ENCODE measurements at places on chromosomes 4 and X.

DNA sequence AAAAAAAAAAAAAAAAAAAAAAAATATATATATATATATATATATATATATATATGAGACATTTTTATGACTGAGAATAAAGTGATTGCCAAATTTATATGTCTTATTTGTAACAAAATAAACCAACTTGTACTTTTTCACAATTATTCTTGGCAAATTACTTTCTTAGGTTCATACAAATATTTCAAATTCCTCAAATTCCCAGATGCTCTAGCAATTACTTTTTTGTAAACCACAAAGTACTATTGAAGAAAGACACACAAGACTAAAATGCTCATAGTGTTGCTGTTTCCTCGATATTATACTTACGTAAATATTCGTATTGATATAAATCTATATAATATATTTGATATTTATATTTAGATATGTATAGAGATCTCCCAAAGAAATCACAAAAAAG, 390.0 kb downstream of the FAT4 start:
- no peaks in the 10 kb centered on the region for H3K4me1 ChIP-seq
- DNase-seq, result no peak
- no peaks in the 10 kb centered on the region for H3K27me3 ChIP-seq

DNA sequence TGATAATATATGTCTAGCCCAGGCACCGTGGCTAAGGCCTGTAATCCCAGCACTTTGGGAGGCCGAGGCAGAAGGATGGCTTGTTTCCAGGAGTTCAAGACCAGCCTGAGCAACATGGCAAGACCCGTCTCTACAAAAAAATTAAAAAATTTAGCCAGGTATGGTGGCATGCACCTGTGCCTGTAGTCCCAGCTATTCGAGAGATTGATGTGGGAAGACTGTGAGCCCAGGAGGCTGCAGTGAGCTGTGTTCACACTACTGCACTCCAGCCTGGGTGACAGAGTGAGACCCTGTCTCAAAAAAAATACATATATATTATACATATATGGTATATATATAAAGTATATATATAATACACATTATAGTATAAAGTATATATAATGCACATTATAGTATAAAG, 162.0 kb upstream of the MAB21L2 start:
- H3K4me1 ChIP-seq, result no peaks in the 10 kb centered on the region
- no peak for DNase-seq
- no peak overlapping the region for H3K27ac ChIP-seq
- H3K27me3 ChIP-seq, result no peaks in the 10 kb centered on the region
- no peak overlapping the region for H3K4me3 ChIP-seq
- no peaks in the 10 kb centered on the region for H3K36me3 ChIP-seq

- no peaks in the 10 kb centered on the region for H3K4me1 ChIP-seq
- no peak overlapping the region for H3K4me3 ChIP-seq
- no peaks in the 10 kb centered on the region for H3K36me3 ChIP-seq
- no peak for DNase-seq
- H3K27ac ChIP-seq, result no peak overlapping the region
Observed at GRCh38 chrX:39726771-39727170, 371.0 kb downstream of the BCOR start.

DNA sequence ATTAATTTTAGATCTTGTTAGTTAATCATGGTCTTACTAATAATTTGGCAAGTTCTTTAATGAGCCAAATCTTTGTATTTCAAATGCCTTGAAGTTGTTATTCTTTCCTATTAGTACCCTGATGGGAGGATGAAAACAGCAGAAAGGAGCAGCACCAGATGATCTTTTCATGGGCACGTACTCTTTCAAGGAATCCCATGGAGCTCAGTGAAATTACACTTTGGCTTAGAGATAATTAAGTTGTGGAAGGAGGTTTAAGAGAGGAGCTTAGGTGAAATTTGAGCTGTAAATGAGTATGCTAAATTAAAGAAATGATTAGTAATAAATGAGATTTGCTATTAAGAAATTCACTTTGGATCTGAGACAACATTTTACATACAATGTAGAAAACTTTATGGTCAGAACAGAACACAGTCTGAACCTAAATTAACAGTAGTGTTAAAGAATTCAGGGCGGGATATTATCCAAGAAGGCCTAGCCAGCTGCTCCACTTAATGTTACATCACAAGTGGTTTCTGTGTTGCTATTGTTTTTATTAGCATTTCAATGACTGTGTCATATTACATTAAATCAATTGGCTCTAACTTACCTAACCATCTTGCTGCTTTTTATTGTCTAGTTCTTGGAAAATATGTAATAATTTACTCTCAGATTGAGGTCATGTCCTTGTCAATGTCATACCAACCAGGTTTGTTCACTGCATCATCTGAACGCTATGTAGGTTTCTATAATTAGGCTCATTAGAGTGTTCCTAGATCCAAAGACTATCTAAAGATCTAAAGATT, 3.9 kb downstream of the MTHFD2L start:
- DNase-seq, result no peak
- peaks cover 14% of the 10 kb centered on the region for H3K36me3 ChIP-seq
- no peak overlapping the region for H3K27ac ChIP-seq
- no peaks in the 10 kb centered on the region for H3K27me3 ChIP-seq
- peaks cover 8% of the 10 kb centered on the region for H3K4me1 ChIP-seq

DNA sequence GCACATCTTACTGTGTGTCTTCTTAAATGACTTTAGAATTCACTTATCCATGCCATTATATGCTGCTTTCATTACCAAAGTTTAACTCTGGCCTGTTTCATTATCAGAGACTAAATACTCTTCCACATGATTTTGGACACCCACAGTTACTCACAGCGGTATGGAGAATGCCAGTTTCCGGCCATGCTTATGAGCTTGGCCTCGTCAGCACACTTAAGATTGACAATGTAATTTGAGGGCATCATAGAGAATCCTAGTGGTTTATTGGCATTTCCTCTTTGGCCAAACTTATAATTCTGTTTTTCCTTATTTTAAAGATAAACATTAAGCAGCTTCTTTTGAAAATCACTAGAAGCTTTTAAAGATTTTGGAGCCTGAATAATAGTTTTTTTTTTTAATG, 104.5 kb downstream of the IRF2 start:
- peak; percentile 80 for DNase-seq
- H3K27me3 ChIP-seq, result no peaks in the 10 kb centered on the region
- peaks cover 54% of the 10 kb centered on the region for H3K4me1 ChIP-seq
- H3K27ac ChIP-seq, result peak overlapping the region; percentile 74

- H3K27me3 ChIP-seq, result no peaks in the 10 kb centered on the region
- peaks cover 80% of the 10 kb centered on the region for H3K4me1 ChIP-seq
- H3K4me3 ChIP-seq, result peak overlapping the region; percentile 32
- H3K36me3 ChIP-seq, result no peaks in the 10 kb centered on the region
- H3K27ac ChIP-seq, result peak overlapping the region; percentile 99
Observed at GRCh38 chr4:75101906-75102786, 169.2 kb downstream of the PARM1 start.

GRCh38 chrX:130915302-130915701, 12.3 kb upstream of the ENOX2 start:
- no peaks in the 10 kb centered on the region for H3K27me3 ChIP-seq
- no peak for DNase-seq
- H3K4me3 ChIP-seq, result no peak overlapping the region
- H3K36me3 ChIP-seq, result no peaks in the 10 kb centered on the region

- peaks cover 9% of the 10 kb centered on the region for H3K4me1 ChIP-seq
- no peak overlapping the region for H3K4me3 ChIP-seq
- H3K27ac ChIP-seq, result no peak overlapping the region
- H3K36me3 ChIP-seq, result no peaks in the 10 kb centered on the region
- no peaks in the 10 kb centered on the region for H3K27me3 ChIP-seq
Observed at GRCh38 chrX:45716750-45717149, 516.1 kb upstream of the DIPK2B start.

DNA sequence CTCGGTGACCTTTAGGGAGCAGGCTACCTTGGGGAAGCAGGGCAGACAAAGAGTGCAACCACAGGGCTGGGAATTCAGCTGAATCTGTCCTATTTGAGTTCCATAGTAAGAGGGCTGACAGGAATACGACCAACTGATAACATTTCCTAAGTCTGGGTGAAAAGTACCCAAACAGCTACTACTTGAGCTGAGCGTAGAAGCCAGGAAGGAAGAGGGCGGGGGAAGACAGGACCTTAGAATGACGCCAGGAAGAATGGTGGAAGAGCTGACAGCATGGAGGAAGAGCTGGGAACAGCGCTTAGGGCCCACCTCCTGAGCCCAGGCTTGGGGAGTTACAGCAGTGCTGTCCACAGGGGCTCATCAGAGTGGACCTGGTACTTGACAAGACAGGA, 14.4 kb downstream of the MECP2 start:
- H3K27me3 ChIP-seq, result no peaks in the 10 kb centered on the region
- H3K4me3 ChIP-seq, result no peak overlapping the region
- no peak overlapping the region for H3K27ac ChIP-seq
- no peaks in the 10 kb centered on the region for H3K4me1 ChIP-seq

DNA sequence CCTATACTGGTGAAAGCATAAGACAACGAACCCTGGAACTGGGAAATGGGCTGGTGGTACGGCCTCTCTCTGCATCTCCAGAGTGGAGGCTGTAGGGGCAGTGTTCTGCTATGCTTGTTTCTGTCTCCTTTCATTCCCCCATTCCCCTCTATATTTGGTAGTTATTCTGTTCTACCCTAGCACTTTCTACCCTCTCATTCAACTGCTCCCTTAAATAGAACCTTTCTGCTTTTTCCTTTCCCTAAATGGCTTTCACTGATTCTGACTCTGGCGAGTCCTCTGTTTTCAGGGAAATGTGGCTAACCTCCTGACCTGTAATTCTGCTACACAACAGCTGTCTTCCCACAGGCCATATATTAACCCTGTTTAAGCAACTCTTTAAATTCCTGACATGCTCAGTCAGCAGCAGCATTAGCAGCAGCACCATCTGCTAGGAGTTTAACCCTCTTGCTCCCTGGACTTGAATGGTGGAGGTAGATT, 94.2 kb downstream of the CXCL13 start:
- no peaks in the 10 kb centered on the region for H3K36me3 ChIP-seq
- no peak for DNase-seq
- H3K4me3 ChIP-seq, result no peak overlapping the region

DNA sequence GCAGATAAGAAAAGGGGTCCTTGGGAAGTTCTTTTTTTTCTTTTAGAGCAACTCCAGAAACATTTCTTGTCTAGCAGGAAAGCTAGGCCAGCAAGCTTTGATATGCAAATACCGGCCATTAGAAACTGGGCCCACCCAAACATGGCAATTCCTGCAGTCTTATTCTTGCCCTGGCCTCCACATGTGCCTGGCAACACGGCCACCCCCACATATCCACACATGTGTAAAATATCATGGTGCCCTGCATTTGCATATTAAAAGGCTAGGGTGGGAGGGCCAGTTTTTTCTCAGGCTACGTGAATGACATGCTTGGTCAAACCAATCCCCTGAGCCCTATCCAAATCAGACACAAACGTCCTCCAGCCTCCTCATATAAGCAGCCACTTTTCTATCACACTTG, 171.7 kb upstream of the ZCCHC13 start:
- no peak overlapping the region for H3K27ac ChIP-seq
- no peaks in the 10 kb centered on the region for H3K36me3 ChIP-seq
- H3K4me3 ChIP-seq, result no peak overlapping the region
- no peak for DNase-seq

GRCh38 chr4:3124070-3124767, 49.7 kb downstream of the HTT start:
- DNase-seq, result no peak
- H3K36me3 ChIP-seq, result peaks cover 3% of the 10 kb centered on the region
- no peaks in the 10 kb centered on the region for H3K4me1 ChIP-seq

DNA sequence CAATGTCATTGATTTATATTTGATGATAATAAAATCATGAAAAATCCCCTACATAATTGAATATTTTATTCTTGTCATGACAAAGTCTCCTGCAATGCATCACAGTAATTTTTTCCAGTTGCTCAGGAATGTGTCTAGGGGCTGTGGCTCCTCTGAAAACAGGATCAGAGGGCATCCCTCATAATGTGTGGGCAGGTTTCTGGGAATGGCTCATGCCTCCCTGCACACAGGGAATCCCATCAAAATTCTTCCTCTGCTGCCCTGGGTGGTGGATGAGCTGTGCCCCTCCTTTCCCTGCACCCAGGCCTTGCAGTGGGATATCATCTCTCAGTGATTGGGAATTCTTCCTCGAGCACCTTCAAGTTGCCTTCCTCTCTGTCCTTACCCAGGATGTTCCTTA, 20.4 kb upstream of the PUDP start:
- H3K27me3 ChIP-seq, result no peaks in the 10 kb centered on the region
- no peak overlapping the region for H3K27ac ChIP-seq
- no peaks in the 10 kb centered on the region for H3K36me3 ChIP-seq
- no peak for DNase-seq

DNA sequence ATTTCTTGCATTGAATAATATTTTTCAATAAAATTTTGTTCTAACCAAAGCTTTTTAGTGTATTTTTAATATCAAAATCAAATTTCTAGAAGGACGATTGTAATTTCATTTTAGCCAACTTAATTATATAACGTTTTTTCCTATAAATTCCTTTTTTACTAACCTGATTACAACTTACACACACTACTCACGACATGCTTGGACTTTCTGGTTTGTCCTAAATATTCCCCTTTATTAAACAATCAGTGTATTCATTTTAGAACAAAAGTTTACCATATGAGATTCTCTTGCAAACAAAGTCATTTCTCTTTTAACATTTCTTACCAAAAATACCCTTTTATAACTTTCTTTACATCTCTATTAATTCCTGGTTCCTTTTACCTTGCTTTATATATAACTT, 173.7 kb downstream of the PWWP3B start:
- no peak overlapping the region for H3K4me3 ChIP-seq
- H3K27ac ChIP-seq, result no peak overlapping the region
- H3K27me3 ChIP-seq, result no peaks in the 10 kb centered on the region
- no peak for DNase-seq
- no peaks in the 10 kb centered on the region for H3K4me1 ChIP-seq

DNA sequence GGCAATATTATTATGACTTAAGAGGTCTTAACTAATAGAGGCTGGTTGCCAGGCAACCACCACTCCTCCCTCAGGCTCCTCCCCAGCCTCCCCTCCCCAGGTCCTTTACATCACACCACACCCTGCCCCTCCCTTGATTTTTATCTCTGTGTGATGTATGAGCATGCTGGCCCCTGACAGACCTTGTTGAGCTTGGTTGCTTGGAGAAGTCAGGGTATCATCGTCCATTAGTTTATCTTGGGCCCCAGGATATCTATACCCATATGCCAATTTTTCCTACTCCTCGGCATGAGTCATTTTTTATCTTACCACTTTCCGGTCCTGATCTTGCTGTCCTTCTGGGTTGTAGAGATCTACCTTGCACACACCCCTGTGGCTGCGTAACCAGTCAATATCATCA, 2.5 kb downstream of the AKAP4 start:
- H3K36me3 ChIP-seq, result no peaks in the 10 kb centered on the region
- H3K4me1 ChIP-seq, result no peaks in the 10 kb centered on the region
- no peak overlapping the region for H3K4me3 ChIP-seq
- H3K27ac ChIP-seq, result no peak overlapping the region
- no peaks in the 10 kb centered on the region for H3K27me3 ChIP-seq
